ENCODE measurements at places on chromosomes 1 and 21.

DNA sequence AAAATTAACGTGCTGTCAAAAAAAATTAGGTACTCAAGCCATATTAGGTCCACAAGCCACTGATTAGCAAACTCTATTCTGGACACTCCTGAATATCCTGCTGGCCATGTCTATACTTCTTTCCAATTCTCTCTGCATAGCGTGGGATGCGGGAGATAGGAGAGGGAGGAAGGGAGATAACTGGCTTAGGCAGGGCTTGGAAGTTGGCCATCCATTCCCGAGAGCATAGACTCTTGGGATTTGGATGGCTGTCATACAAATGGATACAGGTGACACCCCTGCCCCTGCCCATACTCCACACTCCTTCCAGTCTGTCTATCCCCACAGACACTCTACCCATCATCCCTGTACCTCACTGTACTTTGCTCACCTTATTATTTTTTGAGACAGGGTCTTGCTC is 2.3 kb upstream of the PRELP start:
- no peak for DNase-seq

DNA sequence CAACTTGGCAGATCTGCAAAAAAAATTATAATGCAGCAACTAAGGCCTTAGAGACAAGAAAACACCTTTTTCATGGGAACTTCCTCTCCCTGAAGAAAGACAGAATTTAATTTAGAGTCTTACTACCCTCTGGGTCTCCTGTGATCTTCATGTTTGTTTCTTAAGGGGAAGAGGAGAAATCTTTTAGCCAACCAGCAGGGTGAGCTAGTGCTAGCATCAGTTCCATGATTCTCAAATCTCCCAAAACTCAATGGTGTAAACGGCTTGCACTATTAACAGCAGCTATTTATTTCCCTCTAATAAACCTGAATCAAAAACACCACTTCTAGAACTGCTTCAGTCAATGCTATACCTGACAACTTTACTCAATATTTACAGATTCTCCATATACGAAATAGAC is 3.8 kb downstream of the ZNF644 start:
- DNase-seq: peak; percentile 32

GRCh38 chr1:1003618-1004419 is 3.9 kb upstream of the HES4 start:
- DNase-seq: no peak

- DNase-seq: no peak
Measured at GRCh38 chr1:239008568-239008967, 377.8 kb upstream of the CHRM3 start.

DNA sequence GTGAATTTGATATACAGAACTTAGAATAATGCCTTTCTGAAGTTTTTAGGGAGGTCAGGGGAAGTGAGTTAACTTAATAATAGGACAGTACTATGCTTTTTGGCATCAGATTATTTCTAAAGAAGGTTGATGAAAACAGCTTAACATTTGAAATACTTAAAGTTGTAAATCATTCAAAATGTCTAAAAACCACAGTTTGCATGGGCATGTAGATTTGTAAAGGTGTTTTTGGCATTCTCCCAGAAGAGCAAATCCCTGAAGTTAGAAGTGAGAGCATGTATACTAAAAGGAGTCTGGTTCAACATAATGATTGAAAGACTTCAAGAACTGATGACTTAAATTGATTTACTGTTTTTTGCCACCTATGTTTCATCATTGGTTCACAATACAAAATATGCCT is 6.7 kb downstream of the DR1 start:
- DNase-seq: no peak

GRCh38 chr1:209768354-209768774 is 12.5 kb downstream of the TRAF3IP3 start:
- peak; percentile 89 for DNase-seq

DNA sequence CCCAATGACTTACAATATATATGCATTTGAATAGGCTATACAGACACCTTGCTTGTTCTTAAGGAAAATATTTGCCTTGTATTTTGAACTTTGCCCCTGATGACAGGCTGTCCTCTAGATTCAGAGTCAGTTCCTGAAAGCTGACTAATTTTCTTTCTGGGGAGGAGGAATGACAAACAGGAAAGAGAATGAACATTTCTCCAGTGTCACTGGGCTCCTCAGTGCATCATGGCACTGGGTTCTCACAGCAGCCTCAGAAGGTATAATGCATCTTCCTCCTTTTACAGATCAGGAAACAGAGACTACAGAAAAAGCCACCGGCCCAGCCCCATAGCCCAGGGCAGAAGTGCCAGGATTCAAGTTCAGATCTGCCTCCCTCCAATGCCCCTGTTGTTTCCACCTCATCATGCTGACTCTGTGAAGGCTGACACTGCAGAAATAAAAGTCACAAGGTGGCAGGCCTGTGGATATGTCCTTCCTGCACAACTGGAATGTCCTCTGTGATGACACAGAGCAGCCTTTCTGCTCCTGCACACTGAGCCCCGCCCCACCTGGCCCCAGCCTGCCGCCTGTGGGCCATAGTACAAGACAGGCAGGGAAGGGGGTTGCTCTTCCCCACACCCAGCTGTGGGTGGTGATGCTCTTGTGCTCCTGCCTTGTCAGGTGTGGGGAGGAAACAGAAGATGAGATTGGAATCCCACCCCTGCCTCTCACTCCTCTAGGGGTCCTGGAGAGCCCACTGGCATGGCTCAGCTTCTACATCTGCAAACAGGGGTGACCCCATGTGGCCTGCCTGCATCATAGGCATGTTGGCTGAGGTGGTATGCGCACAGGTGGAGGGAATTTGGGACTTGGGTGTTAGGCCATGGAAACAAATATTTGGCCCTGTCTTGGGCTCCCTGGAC is 6.4 kb downstream of the TTC22 start:
- no peak for DNase-seq

DNA sequence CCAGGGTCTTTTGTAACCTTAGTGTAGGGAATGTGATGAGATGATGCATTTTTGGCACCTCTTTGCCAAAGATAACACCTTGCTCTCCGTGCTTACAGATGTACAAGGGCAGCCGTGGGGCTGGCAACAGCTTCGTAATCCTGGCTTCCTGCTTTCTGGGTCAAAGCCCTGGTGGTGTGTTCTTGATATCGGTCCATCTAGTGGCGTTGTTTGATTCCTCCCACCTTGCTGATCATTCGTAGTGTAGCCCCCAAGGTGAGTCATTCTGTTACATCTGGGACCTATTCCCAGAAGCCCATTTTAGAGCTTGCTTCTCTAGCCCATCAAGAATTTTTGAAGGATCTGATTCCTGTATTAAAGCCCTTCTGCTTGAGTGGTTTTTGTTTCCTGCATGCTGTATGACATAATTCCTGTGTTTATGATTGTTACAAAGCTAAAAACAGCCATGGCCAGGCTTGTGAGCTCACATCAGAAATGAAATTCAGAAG is 7.0 kb upstream of the CCT8 start:
- DNase-seq: peak; percentile 37

DNA sequence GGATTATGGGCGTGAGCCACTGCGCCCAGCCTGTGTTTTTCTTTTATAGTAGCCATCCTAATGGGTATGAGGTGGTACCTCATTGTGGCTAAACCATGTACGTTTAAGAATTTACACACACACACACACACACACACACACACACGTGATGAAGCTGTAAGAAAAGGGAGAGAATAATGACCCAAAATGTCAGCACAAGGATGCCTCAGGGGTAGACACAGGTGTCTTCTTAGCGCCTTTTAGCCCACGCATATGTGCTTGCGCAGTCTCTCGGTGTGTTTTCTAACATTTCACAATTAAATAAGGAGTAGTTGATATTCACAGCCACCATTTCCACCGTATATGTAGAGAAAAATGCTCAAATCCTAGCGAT is 782 bp upstream of the PFKL start:
- peak; percentile 15 for DNase-seq

- no peak for DNase-seq
Measured at GRCh38 chr1:157274698-157275534, 136.7 kb upstream of the ETV3 start.

DNA sequence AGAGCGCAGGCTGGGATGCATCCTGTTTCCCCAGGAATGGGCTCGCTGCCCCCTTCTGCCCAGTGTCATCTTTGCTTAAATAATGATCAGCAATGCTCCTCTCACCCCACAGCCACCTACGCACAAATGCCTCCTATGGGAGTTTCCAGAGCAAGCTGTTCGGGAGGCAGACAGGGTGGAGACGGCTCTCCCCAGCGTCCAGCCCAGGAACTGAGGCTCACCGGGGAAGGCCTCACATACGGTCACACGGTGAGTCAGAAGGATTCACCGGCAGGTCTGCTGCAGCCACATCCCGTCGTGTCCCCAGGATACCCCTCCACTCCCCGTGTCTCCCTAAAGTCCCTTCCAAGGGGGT is 40.3 kb upstream of the RUNX3 start:
- DNase-seq: no peak

DNA sequence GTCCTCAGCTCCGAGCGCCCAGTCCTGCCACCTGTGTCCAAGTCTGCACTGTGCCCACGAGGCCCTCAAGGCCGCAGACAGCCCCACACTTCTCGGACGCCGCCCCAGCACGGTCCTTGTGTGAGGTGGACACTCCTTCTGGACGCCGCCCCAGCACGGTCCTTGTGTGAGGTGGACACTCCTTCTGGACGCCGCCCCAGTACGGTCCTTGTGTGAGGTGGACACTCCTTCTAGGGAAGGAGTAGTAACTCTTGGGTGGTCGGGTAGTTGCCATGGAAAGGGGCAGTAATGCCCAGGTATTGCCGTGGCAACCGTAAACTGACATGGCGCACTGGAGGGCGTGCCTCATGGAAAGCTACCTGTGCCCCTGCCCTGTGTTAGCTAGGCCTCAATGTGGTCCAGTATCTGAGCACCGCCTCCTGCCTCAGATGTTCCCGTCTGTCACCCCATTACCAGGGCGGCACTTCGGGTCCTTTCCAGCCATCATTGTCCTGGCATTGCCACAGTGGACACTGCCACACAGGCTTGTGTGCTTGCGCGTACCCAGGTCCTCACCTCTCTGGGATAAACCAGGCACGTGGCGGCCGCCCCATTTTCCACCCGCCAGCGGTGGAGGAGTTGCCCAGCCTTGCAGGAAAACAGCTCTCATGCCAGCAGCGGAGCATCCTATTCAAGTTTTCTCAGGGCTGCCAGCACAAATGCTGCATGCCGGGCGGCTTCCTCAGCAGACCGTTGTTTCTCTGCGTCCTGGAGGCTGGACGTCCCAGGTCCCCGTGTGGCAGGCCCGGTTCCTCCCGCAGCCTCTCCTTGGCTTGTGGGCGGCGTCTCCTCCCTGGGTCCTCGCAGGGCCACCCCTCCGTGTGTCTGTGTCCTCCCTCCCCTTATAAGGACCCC is 40.8 kb upstream of the POFUT2 start:
- no peak for DNase-seq

GRCh38 chr1:186901631-186902030 is 72.9 kb downstream of the PLA2G4A start:
- no peak for DNase-seq

GRCh38 chr1:38680801-38681510 is 178.6 kb downstream of the RRAGC start:
- DNase-seq: no peak

GRCh38 chr1:21267191-21268077 is 22.8 kb downstream of the ECE1 start:
- DNase-seq: no peak

- no peak for DNase-seq
Measured at GRCh38 chr1:84571150-84571535, 3.1 kb downstream of the CTBS start.

- no peak for DNase-seq
Measured at GRCh38 chr1:168116327-168116799, 20.4 kb downstream of the GPR161 start.

GRCh38 chr21:25988738-25989137 is 181.8 kb downstream of the APP start:
- DNase-seq: no peak

GRCh38 chr1:167440776-167441175 is 77.6 kb downstream of the CD247 start:
- no peak for DNase-seq

Measured in CD4-positive, alpha-beta T cell treated with Interleukin-2 at 100 ng/mL for 4 hours (primary cell).